MCF 10A (cell line): ENCODE measurements at places on chromosomes 1 and 21. TPM values are rescaled to one million over a fixed set of nuclear protein-coding genes. Genes with fewer than 3 reads are reported as not detected.

DNA sequence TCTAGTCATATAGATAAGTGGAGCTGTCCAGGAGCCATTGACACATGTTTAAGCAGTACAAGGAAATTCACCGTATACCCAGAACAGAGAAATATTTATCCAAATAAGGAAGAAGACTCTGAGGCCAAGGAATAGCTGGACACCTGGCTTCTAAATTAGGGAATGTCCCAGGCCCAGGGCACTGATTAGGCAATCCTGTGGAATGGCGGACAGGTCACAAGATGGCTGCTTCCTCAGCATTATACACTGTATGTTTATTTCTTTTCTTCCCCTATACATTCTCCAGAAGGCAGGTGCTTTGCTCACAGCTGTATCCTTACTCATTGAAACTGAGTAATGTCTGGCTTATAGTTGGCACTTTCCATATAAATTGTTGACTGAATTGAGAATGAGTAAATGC lies 59.4 kb downstream of the ST6GALNAC3 start:
- peaks cover 4% of the 10 kb centered on the region for H3K4me1 ChIP-seq
- H3K27ac ChIP-seq, result no peak overlapping the region
- H3K27me3 ChIP-seq, result no peaks in the 10 kb centered on the region
- H3K36me3 ChIP-seq, result no peaks in the 10 kb centered on the region
- H3K4me3 ChIP-seq, result no peak overlapping the region

DNA sequence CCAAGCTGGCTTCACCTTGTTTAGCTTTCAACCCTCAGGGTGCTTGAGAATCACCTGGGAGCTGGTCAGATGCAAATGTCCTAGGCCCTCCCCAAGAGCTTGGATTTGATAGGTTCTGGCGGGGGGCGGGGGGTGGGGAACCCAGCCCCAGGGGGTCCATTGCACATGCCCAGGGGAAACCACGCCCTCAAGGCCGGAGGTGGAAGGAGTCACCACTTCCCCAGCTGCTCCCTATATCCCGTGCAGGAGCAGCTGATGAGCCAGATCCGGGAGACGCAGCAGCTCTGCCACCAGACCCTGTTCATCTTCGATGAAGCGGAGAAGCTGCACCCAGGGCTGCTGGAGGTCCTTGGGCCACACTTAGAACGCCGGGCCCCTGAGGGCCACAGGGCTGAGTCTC lies 5.8 kb downstream of the TOR3A start:
- peaks cover 20% of the 10 kb centered on the region for H3K4me1 ChIP-seq
- H3K27me3 ChIP-seq, result no peaks in the 10 kb centered on the region
- H3K27ac ChIP-seq, result no peak overlapping the region
- H3K36me3 ChIP-seq, result peaks cover 55% of the 10 kb centered on the region
- DNase-seq, result no peak

- H3K27ac ChIP-seq, result no peak overlapping the region
- H3K27me3 ChIP-seq, result no peaks in the 10 kb centered on the region
- H3K36me3 ChIP-seq, result no peaks in the 10 kb centered on the region
- peak; percentile 36 for DNase-seq
- H3K4me3 ChIP-seq, result no peak overlapping the region
Observed at GRCh38 chr1:118097622-118098348, 87.2 kb downstream of the SPAG17 start.

DNA sequence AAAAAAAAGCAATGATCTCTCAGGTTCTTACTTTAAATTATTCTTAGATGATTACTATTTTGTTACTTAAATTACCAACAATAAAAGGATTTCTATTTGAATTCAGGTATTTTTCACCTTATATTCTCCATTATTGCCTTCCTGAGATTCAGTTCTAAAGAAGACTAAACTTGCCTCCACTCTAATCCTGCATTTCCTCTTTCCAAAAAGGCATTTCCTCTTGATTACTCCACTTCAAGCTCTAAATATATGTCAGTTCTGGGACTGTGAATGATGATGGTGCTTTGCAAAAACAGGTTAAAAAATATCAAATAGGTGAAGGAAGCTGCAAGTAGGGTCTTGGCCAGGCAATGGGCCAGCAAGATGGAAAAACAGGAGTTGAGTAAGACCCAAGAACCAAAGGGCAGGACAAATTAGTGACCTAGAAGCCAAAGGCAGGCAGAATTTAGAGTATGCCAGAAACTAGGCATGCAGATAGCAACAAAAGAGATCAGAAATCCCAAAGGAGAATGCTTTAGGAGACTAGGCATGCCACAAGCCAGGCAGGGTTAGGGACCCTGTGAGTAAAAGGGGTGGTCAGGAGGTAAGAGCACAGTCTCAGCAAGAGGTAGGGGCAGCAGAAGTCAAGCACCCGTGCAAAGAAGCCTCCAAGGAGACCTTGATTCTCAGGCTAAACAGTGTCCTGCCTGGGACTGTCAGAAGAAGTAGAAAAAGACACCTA lies 11.3 kb upstream of the DIPK1A start:
- DNase-seq, result no peak
- H3K4me1 ChIP-seq, result no peaks in the 10 kb centered on the region
- no peak overlapping the region for H3K27ac ChIP-seq
- H3K27me3 ChIP-seq, result no peaks in the 10 kb centered on the region
- no peak overlapping the region for H3K4me3 ChIP-seq

- peaks cover 41% of the 10 kb centered on the region for H3K4me1 ChIP-seq
- no peaks in the 10 kb centered on the region for H3K27me3 ChIP-seq
- H3K4me3 ChIP-seq, result peak overlapping the region; percentile 91
- peak; percentile 90 for DNase-seq
- H3K27ac ChIP-seq, result peak overlapping the region; percentile 85
Observed at GRCh38 chr1:26961826-26962225, 1.6 kb upstream of the KDF1 start.

- no peak overlapping the region for H3K27ac ChIP-seq
- H3K36me3 ChIP-seq, result peaks cover 5% of the 10 kb centered on the region
- DNase-seq, result no peak
- no peaks in the 10 kb centered on the region for H3K27me3 ChIP-seq
- peak overlapping the region; percentile 78 for H3K4me3 ChIP-seq
- peaks cover 14% of the 10 kb centered on the region for H3K4me1 ChIP-seq
Observed at GRCh38 chr1:147598621-147599361, 57.5 kb downstream of the BCL9 start.

GRCh38 chr1:1213345-1214265 lies at the start of gene TNFRSF4:
Gene TNFRSF4 (minus strand): TSS chr1:1214153. CDS start chr1:1214127, 26 bp downstream.
- no peaks in the 10 kb centered on the region for H3K27me3 ChIP-seq
- H3K4me1 ChIP-seq, result peaks cover 6% of the 10 kb centered on the region
- no peak within 1 kb of the TSS for H3K27ac ChIP-seq

DNA sequence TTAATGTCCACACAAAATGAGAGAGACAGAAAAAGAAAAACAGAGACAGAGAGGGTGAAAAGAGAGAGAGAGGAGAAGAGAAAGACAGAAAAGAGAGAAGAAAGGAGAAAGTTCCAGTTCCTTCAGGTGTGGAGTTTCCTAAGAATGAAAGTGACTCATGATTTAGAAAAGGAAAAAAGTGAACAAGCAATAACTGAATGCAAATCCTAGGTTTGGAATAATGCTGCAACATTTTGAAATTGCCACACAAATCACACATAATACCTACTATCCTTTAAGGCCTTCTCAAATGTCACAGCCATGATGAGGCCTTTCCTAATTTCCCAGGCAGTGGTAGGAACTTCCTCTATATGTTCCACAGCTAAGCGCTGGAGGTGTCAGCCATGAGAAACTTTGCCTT lies 31.5 kb upstream of the XPR1 start:
- H3K27ac ChIP-seq, result peak overlapping the region; percentile 18
- H3K4me3 ChIP-seq, result no peak overlapping the region
- DNase-seq, result peak; percentile 26
- no peaks in the 10 kb centered on the region for H3K36me3 ChIP-seq
- no peaks in the 10 kb centered on the region for H3K27me3 ChIP-seq
- peaks cover 6% of the 10 kb centered on the region for H3K4me1 ChIP-seq

- H3K27me3 ChIP-seq, result no peaks in the 10 kb centered on the region
- H3K4me1 ChIP-seq, result peaks cover 46% of the 10 kb centered on the region
- no peak for DNase-seq
- H3K4me3 ChIP-seq, result no peak overlapping the region
Observed at GRCh38 chr1:54970901-54971300, 9.5 kb upstream of the TMEM61 start.

- peaks cover 13% of the 10 kb centered on the region for H3K4me1 ChIP-seq
- H3K27me3 ChIP-seq, result peaks cover 14% of the 10 kb centered on the region
- H3K27ac ChIP-seq, result no peak overlapping the region
- H3K36me3 ChIP-seq, result no peaks in the 10 kb centered on the region
- no peak for DNase-seq
- no peak overlapping the region for H3K4me3 ChIP-seq
Observed at GRCh38 chr1:110633646-110634030, 27.5 kb upstream of the KCNA2 start.

DNA sequence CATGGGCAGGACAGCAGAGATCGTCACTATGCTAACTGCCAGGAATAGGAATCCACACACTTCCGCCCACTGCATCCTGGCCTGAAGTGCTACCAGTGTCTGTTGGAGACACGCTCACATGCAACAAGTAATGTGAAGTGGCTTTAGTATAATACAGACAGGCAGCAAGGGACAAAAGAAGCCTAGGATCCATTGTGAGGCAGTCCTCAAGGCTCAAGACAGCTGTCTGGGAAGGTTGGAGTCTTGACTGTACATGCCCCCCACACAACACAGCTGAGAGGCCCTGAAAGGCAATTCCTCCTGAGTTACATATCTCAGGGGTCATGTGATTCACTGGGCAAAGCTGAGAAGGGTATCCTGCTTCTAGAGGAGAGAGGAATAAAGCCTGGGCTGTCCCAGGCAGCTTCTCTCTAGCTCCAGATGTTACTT lies 39.9 kb upstream of the CD1D start:
- H3K27me3 ChIP-seq, result no peaks in the 10 kb centered on the region
- no peak for DNase-seq
- H3K36me3 ChIP-seq, result no peaks in the 10 kb centered on the region

DNA sequence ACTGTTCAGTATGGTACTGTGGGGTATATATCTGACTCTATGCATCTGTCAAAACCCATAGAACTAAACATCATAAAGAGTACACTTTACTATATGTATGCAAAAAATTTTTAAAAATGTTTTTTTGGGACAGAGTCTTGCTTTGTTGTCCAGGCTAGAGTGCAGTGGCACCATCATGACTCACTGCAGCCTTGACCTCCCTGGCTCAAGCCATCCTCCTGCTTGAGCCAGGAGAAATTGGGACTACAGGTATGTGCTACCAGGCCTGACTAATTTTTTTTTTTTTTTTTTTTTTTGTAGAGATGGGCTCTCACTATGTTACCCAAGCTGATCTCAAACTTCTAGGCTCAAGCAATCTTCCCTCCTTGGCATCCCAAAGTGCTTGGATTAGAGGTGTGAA lies 11.5 kb downstream of the TRIT1 start:
- H3K36me3 ChIP-seq, result peaks cover 26% of the 10 kb centered on the region
- no peak overlapping the region for H3K4me3 ChIP-seq
- no peak for DNase-seq
- peaks cover 10% of the 10 kb centered on the region for H3K4me1 ChIP-seq
- no peaks in the 10 kb centered on the region for H3K27me3 ChIP-seq
- H3K27ac ChIP-seq, result no peak overlapping the region

Gene SLAMF6
- not detected in 2 replicates for total RNA-seq

Gene FCN3
- not detected in 2 replicates for total RNA-seq

Gene FAM177B
- total RNA-seq, result 0.74 TPM in 1 of 2 replicates, not detected in the other

Gene ABCG1
- total RNA-seq, result 25.5 and 28.7 TPM in 2 replicates

Gene TESK2
- 0.71 and 1.4 TPM in 2 replicates for total RNA-seq
